ENCODE measurements at places on chromosomes 11 and 22. TPM values are rescaled to one million over a fixed set of nuclear protein-coding genes. Genes with fewer than 3 reads are reported as not detected.

DNA sequence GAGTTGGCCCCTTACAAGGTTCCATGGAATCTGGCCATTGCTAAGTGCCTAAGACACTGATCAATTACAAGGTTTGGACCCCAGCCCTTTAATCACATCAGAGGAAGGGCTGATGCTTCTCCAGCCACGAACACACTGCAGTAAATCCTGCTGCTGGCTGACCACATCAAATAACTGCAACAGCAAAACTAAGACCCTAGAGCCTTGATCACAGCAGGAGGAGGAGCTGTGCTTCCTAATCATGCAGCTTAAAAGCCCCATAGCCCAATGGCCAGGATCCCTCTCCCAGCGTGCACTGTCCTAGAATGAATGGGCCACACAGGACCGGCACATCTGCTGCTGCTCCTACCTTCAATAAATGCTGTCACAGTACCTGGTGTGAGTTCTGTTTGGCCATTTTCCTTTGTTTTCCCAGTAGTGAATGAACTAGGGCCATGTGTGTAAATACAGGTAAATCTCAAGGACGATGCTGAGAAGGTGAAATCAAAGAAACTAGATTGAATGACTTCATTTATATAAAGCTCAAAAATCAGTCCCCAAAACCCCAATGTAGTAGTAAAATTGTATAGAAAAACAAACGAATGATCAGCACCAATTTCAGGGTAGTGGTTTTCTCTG, 12.7 kb downstream of the ZP1 start:
- DNase-seq = no peak

- DNase-seq = no peak
Observed at GRCh38 chr11:129451524-129451923, 75.9 kb downstream of the BARX2 start.

- no peak for DNase-seq
Observed at GRCh38 chr11:120520091-120520822, 8.7 kb downstream of the GRIK4 start.

- DNase-seq = no peak
Observed at GRCh38 chr11:65891219-65892136, 1.0 kb downstream of the CCDC85B start.

DNA sequence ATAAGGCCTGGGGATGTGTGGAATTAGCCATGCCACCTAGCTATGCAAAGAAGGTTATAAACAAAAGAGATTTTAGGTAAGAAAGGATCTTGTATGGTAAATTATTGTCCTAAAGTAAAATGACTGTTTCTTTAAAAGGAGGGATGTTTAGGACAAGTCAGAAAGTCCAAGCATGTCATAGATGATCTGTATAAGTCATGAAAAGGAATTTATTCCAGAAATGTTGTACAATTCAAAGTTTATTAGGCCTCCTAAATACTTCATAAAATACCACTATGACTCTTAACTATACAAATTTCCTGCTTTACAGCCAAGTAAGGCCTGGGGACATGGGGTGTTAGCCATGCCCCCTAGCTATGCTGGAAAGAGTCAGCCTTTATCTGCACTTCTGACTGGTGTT, 22.7 kb downstream of the OR5A2 start:
- DNase-seq = no peak

DNA sequence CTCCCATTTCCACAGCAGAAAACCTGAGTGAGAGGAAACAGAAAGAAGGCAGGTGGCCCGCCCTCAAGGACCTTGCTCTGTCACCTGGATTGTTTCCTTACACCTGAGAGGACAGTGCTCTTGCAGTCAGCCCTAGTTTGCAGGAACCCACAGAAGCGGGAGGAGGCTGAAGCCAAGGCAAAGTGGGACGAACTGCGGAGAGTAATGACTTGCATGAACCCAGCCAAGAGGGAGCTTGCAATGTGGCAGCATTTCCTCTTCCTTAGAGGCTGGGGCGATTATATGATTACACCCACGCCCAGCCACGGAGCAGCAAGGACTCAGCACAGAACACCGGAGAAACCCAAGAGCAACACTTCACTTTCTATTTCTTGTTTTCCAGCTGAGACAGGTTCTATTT, 102.6 kb downstream of the SPON1 start:
- no peak for DNase-seq

Gene SLC29A2
- total RNA-seq = 0.63 TPM
